Suppressor macrophage (primary cell): ENCODE measurements at places on chromosomes 5 and 9.

GRCh38 chr9:108434036-108434435 is 421.8 kb downstream of the ACTL7B start:
- DNase-seq, result no peak

- DNase-seq, result no peak
These were observed 297.4 kb upstream of the ZNF608 start for GRCh38 chr5:125043781-125044391.

GRCh38 chr5:177447066-177447610 is 524 bp downstream of the PRR7 start:
- peak; percentile 56 for DNase-seq

GRCh38 chr9:6686396-6686795 is 40.9 kb upstream of the GLDC start:
- DNase-seq, result peak; percentile 30

DNA sequence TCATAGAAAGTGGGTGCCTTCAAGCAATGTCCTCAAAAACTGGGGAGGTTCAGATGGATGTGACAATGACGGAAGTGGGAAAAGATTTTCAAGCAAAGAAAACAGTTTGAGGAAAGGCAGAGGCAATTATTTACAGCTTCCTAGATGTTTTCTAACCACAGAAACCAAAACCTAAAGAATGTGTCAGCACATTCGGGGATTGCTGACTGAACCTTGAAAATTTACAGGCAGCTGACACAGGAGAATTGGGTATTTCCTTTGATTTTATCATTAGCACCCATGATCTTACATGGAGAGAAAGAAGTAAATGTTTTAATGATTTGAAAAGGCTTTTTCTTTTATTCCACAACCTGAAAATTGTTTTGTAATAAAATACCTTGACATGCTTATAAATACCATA is 369.0 kb downstream of the ACTL7B start:
- DNase-seq, result no peak

GRCh38 chr9:8114826-8115225 is 315.2 kb upstream of the DMAC1 start:
- no peak for DNase-seq

- peak; percentile 14 for DNase-seq
These were observed 91.7 kb downstream of the EDIL3 start for GRCh38 chr5:84292788-84293653.

DNA sequence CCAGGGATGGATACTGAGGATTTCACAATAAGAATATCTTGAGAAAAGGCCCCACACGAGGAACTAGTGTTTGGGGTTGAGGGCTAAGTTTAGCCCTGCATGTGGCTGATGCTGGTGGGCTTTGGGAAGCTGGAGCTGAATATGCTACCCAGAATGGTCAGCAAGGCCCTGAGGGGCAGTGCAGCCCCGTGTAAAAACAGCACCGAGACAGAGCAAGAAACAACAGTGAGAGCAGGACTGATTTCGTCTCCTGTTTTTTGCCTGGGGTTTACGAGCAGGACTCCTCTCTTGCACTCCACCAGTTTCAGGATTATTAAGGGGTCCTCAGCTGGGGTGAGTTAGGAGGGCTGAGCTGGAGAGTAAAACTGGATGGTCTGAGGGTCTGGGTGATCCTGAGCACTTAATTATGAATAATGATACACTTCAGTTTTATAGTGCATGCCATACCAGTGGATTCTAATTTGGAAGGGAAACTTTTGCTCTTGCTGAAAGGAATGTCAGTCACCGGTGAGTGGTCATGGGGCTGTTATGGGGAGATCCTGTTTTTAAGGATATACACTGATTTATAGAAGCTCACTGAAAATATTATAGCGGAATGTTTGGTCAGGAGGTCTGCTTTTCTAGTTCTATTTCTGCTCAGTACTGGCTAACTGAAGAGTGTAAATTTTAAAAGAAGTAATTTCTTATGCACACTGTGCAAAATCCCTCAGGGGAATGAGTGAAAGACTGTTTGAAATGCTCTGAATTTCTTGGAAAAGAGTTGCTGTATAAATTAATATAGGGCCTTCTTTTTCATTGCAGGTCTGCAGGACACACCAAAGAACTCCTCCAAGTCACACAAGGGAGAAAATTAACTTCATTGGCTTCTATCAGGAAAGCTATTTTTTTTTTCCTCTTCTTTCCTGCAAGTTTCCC is 42.7 kb upstream of the NFIB start:
- no peak for DNase-seq

GRCh38 chr5:98784411-98784810 is 10.9 kb downstream of the RGMB start:
- DNase-seq, result no peak

DNA sequence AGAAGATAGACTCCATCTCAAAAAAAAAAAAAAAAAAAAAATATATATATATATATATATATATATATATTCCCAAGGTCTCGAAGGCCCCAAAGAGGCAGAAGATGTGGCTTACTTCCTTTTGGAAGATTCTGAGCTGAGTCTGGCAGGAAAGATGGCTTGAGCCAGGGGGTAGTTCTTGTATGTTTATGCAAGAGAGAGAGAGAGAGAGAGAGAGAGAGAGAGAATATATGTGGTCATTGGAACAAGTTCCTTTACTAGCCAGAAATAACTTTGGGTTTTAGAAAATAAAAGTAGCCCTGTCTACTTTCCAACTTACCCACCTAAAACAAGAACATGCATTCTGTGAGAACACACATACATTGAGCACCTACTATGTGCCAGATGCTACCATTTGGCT is 17.6 kb downstream of the NCS1 start:
- DNase-seq, result peak; percentile 31

GRCh38 chr5:36655161-36655560 is 48.8 kb downstream of the SLC1A3 start:
- DNase-seq, result peak; percentile 86

DNA sequence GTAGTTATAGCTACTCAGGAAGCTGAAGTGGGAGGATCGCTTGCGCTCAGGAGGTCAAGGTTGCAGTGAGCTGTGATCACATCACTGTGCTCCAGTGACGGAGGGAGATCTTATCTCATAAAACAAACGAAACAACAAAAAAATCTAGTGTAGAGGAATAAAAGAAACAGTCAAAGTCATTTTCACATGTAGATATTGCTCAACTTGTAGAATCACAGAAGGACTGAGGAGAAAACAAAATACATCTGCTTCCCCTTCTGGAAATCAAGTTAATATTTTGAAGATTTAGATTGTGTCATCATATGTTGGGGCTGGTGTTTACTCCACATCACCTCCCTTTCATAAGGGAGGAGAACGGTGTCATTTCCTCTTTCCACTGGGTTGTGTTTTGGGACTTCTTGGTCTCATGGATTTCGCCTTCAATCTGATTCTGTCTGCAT is 8.2 kb upstream of the SLC46A2 start:
- peak; percentile 76 for DNase-seq

DNA sequence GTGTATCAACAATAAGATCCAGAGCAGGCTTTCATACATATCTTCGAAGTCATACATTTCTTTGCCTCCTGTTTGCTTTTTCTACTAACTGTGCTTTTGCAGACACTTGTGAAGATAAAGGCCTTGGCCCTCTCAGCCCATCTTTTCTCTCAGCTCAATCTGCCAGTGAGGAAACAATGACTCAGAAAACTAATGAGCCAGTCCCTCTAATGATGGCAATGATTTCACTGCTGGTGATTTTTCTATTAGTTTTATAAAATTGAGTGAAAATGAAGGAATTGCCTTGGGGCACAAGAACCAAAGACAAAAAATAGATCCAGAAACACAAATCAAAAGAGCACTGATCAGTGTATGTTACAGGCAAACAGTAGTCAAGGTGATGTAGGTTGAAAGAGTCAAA is 167.7 kb upstream of the PPP2R2B start:
- no peak for DNase-seq

DNA sequence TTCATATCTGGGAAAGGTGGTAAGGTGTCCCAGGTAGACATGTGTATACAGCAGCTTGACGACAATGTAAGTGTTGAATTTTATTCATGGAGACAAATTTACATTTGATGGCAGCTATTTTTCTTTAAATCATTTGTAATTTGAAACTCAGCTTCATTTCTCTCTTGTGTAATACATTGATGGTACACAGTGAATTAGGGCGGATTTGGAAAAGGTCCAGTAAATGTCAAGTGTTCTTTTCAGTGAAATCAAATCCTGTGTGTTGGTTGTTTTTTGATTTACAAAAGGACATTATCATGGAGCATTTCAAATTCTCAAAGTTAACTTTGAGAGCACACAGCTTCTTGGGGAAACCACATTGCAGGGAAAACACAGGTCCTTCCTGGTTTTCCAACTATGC is 30.0 kb upstream of the PCSK1 start:
- DNase-seq, result no peak

GRCh38 chr9:133225171-133226011 is 16.3 kb upstream of the OBP2B start:
- no peak for DNase-seq

GRCh38 chr9:127039492-127039891 is 82.9 kb downstream of the ANGPTL2 start:
- DNase-seq, result no peak

DNA sequence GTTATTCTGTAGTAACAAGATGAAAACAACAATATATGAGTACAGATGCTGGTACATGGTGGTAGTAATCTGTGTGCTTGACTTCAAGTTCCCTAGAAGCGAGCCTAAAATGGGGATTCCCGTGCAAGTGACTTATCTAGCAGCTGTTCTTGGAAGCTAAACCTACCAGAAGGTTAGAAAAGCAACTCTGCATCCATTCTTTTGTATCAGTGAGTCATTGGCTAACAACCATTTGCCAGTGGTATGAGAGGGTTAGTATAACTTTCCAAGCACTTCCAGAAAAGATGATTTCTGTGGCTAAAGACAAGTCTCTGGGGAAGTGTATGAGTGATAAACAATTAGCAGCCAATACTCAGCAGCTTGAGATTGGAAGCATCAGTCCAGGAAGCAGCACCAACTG is 787.7 kb upstream of the CDH6 start:
- no peak for DNase-seq

GRCh38 chr5:104821606-104822005 is 1259.0 kb upstream of the NUDT12 start:
- no peak for DNase-seq
